ENCODE measurements at places on chromosomes 5 and 9. TPM values are rescaled to one million over a fixed set of nuclear protein-coding genes. Genes with fewer than 3 reads are reported as not detected.

APBA1 gene
- not detected for total RNA-seq

CCDC180 gene
- total RNA-seq = 2.3 TPM

GRCh38 chr5:11148810-11149539 is 387.9 kb upstream of the DAP start:
- H3K4me3 ChIP-seq = no peak overlapping the region
- no peaks in the 10 kb centered on the region for H3K36me3 ChIP-seq
- H3K4me1 ChIP-seq = no peaks in the 10 kb centered on the region
- H3K27ac ChIP-seq = no peak overlapping the region
- DNase-seq = no peak
- peaks cover 5% of the 10 kb centered on the region for H3K27me3 ChIP-seq

GRCh38 chr9:108708448-108708847 is 147.3 kb downstream of the ACTL7B start:
- no peak for DNase-seq
- no peak overlapping the region for H3K4me3 ChIP-seq
- H3K36me3 ChIP-seq = no peaks in the 10 kb centered on the region
- no peaks in the 10 kb centered on the region for H3K27me3 ChIP-seq

SLC6A3 gene
- total RNA-seq = not detected

CCNI2 gene
- total RNA-seq = not detected

- H3K4me3 ChIP-seq = no peak overlapping the region
- H3K27me3 ChIP-seq = no peaks in the 10 kb centered on the region
- no peaks in the 10 kb centered on the region for H3K36me3 ChIP-seq
- no peak for DNase-seq
These were observed 300.5 kb downstream of the IRX1 start for GRCh38 chr5:3896098-3896497.

ZNF366 gene
- not detected for total RNA-seq

- H3K4me3 ChIP-seq = no peak overlapping the region
- no peaks in the 10 kb centered on the region for H3K36me3 ChIP-seq
- no peaks in the 10 kb centered on the region for H3K27me3 ChIP-seq
- H3K4me1 ChIP-seq = no peaks in the 10 kb centered on the region
- no peak overlapping the region for H3K27ac ChIP-seq
- DNase-seq = no peak
These were observed 746.7 kb upstream of the TYRP1 start for GRCh38 chr9:11946531-11946930.

- H3K36me3 ChIP-seq = no peaks in the 10 kb centered on the region
- no peaks in the 10 kb centered on the region for H3K27me3 ChIP-seq
- no peak for DNase-seq
- H3K27ac ChIP-seq = no peak overlapping the region
- no peaks in the 10 kb centered on the region for H3K4me1 ChIP-seq
These were observed 127.9 kb downstream of the ELAVL2 start for GRCh38 chr9:23698161-23698560.

DNA sequence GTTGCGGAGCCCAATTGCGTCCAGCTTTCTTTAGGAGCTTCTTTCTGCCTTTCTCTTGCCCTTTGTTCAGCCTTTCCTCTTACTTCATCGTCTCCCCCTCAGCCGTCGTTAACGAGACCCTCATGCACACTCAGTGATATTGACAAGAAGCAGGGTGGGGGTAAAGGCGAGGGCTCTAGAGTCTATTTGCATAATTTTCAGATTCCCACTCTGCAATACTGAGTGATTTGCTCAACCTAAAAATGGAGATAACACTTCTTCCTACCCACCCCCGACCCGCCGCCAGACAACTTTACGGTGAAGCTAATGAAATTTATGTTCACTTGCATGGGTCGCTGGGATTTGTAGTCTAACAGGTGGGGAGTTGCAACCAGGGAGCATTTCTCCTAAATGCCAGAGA is 1.3 kb upstream of the TBC1D2 start:
- DNase-seq = peak; percentile 50
- H3K27me3 ChIP-seq = no peaks in the 10 kb centered on the region
- peaks cover 26% of the 10 kb centered on the region for H3K4me1 ChIP-seq
- H3K36me3 ChIP-seq = no peaks in the 10 kb centered on the region
- H3K4me3 ChIP-seq = peak overlapping the region; percentile 73

GRCh38 chr5:107982703-107983425 is 312.1 kb upstream of the EFNA5 start:
- H3K36me3 ChIP-seq = no peaks in the 10 kb centered on the region
- DNase-seq = no peak
- H3K4me1 ChIP-seq = no peaks in the 10 kb centered on the region
- no peaks in the 10 kb centered on the region for H3K27me3 ChIP-seq
- no peak overlapping the region for H3K27ac ChIP-seq

CATSPER3 gene
- 0.34 TPM for total RNA-seq

- no peaks in the 10 kb centered on the region for H3K27me3 ChIP-seq
- H3K4me1 ChIP-seq = no peaks in the 10 kb centered on the region
- H3K27ac ChIP-seq = no peak overlapping the region
- H3K4me3 ChIP-seq = no peak overlapping the region
- no peaks in the 10 kb centered on the region for H3K36me3 ChIP-seq
These were observed 430.2 kb downstream of the DMAC1 start for GRCh38 chr9:7369384-7369821.

CSF1R gene
- total RNA-seq = 0.20 TPM

DNA sequence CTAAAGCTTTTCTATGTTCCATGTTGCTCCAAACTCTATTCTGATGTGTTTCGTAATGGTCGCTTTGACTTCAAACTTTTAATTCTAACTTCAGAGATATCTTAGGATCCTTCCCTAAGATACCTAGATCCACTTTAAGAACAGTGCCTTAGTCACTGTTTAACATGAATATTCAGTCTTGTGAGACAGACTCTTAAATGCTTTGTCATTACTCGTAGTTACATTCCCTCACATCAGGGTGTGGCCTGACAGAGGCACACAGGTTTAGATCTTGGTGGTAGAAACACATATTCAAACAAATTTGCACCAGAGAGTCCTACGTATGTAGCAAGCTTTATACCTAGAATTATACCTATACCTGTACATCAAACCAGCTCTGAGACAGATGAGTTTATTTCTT is 687.0 kb upstream of the C9orf72 start:
- no peak for DNase-seq
- no peaks in the 10 kb centered on the region for H3K27me3 ChIP-seq
- H3K27ac ChIP-seq = no peak overlapping the region
- no peak overlapping the region for H3K4me3 ChIP-seq
- H3K36me3 ChIP-seq = no peaks in the 10 kb centered on the region

- peaks cover 6% of the 10 kb centered on the region for H3K4me1 ChIP-seq
- H3K27ac ChIP-seq = no peak overlapping the region
- no peak for DNase-seq
- no peaks in the 10 kb centered on the region for H3K36me3 ChIP-seq
- H3K4me3 ChIP-seq = no peak overlapping the region
These were observed 17.1 kb downstream of the CTNNA1 start for GRCh38 chr5:138770291-138770690.

GABRA1 gene
- total RNA-seq = not detected

GRCh38 chr5:105101577-105101976 is 1539.0 kb upstream of the NUDT12 start:
- H3K4me1 ChIP-seq = no peaks in the 10 kb centered on the region
- H3K27ac ChIP-seq = no peak overlapping the region
- DNase-seq = no peak
- no peaks in the 10 kb centered on the region for H3K36me3 ChIP-seq
- H3K4me3 ChIP-seq = no peak overlapping the region
- no peaks in the 10 kb centered on the region for H3K27me3 ChIP-seq

GRCh38 chr5:120624021-120624563 is 160.0 kb downstream of the PRR16 start:
- H3K36me3 ChIP-seq = no peaks in the 10 kb centered on the region
- no peaks in the 10 kb centered on the region for H3K4me1 ChIP-seq
- no peak overlapping the region for H3K4me3 ChIP-seq

- no peak for DNase-seq
These were observed 68.2 kb upstream of the HRH2 start for GRCh38 chr5:175589714-175590113.

POU5F2 gene
- total RNA-seq = 0.20 TPM

DNA sequence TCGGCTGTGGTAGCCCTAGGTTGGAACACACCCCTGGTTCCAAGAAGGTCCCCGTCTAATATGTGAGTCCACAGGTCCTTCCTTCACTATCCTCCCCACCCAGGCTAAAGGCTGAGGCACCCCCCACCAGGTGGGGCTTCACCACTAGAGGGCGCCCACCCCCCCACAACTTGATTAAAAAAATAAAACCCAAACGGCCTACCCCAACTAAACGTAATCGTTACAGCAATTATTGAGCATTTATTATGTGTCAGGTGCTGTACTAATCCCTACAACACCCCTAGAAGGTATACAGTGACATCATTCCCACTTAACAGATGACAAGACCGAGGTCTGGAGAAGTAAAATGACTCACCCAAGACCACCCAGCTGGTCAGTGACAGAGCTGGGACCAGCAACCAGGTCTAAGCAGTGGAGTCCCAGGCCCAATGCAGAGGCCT is 65.0 kb downstream of the FGF18 start:
- no peaks in the 10 kb centered on the region for H3K4me1 ChIP-seq
- H3K27ac ChIP-seq = no peak overlapping the region
- H3K27me3 ChIP-seq = peaks cover 44% of the 10 kb centered on the region
- no peaks in the 10 kb centered on the region for H3K36me3 ChIP-seq
- no peak overlapping the region for H3K4me3 ChIP-seq
- DNase-seq = peak; percentile 88

RNF183 gene
- not detected for total RNA-seq

All from K562 (cell line).